ENCODE measurements at places on chromosomes 5 and 9.

- no peak for DNase-seq
Measured at GRCh38 chr5:66353186-66353585, 209.1 kb downstream of the SREK1 start.

GRCh38 chr5:57841676-57842363, 359.2 kb upstream of the ACTBL2 start:
- DNase-seq: no peak

- DNase-seq: no peak
Measured at GRCh38 chr5:6401410-6401809, 23.1 kb upstream of the MED10 start.

DNA sequence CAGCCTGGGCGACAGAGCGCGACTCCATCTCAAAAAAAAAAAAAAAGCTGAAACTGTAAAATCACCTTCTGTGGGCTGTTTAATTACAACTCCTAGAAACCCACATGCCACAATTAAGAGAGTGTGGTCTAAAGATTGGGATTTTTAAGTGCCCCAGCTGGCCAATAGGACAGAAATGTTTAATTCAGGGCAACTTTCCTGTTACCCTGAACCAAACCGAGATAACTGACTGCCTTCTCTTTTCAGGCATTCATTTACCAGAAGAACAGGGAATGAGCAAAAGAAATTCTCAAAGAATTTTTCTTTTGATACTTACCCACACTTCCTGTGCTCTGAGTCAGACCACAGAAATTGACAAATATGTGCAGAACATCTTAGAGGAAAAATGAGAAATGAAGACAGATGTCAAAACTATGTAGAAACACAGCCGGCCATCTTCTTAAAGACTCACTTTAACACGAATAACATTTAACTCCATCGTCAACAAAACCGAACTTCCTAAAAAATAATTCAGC, 221.3 kb upstream of the DAPK1 start:
- no peak for DNase-seq

DNA sequence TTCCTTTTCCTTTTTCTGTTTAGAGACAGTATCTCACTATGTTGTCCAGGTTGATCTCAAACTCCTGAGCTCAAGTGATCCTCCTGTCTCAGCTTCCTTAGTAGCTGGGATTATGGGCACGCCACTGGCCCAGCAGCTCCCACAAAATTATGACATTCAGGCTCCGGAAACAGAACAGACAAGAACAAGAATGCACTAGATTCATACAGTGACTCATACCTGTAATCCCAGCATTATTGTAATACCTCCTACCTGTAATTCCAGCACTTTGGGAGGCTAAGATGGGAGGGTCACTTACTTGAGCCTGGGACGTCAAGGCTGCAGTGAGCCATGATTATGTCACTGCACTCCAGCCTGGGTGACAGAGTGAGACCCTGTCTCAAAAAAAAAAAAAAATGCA, 26.7 kb upstream of the B4GALT1 start:
- DNase-seq: no peak

DNA sequence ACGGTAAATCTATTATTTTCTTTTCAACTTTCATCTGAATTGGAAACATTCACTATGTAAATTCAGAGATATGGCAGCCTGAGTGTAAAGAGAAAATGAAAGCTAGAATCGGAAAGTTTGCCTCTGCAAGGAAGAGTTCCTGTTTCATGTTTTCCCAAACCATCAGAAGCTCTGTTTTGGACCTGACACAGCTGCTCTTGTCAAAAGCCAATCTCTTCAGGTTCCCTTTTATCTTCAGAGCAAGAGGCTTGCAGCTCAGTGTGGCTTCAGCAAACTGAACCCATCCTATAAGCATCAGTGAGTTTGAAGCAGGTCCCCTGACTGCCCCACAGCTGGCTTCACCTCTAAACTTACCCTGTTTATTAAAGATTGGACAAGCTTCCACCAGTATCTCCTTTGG, 1099.7 kb downstream of the DTWD2 start:
- DNase-seq: no peak

DNA sequence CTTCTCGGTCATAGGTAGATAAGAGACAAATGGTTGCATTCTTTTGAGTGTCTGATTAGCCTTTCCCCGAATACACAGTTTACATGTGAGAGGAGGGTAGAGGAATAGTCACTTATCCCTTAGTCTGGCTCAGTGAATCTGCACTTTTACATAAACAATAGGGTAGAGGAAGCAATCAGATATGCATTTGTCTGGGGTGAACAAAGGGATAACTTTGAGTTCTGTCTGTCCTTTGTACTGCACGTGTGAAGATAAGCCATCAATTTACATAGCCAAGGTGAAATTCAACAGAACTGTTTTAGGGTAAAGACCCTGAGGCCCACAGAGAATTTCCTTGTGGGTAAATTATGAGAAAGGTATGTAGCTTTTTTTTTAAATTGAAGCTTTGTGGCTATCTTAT, 10.1 kb upstream of the IGFBPL1 start:
- DNase-seq: no peak

DNA sequence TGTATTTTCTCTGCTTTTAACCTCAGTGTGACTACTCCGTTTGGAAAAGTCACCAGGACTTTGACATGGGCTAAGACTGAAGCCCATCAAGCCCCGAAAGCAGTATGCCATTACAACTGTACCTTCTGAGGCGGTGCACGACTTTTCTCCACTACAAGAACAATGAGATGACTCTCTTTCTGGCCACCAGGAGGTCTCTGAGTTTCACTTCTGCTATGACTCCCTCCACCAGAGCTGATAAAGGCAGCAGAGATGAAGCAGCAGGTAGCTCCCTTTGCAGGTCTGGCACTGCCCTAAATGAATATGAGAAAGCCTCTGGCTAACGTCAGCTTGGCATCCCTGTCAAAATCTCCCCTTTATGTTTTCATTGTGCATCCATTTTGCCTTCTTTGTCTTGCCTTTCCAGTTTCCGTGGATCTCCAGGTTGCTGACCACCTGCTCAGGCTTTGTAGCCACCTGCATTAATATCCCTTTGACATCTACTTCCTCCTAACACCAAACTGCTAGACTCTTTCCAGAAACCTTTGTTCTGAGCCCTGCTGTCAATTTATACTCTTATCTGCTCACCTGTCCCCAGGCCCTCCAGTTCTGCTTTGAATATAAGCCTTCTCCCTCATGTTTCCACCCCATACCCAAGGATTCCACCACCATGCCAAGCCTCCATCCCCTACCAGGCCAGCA, 221.7 kb downstream of the ZNF608 start:
- no peak for DNase-seq

GRCh38 chr5:168356592-168356991, 65.1 kb downstream of the WWC1 start:
- DNase-seq: no peak

DNA sequence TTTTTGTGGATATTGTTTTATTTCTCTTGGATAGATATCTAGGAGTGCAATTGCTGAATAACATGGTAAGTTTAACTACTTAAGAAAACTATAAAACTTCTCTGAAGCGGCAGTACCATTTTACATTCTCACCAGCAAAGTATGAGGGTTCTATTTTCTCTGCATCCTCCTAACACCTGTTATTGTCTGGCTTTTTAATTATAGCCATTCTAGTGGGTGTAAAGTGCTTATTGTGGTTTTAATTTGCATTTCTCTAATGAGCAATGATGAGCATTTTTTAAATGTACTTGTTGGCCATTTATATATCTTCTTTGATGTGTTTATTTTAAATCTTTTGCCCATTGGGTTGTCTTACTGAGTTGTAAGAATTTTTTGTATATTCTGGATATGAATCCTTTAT, 28.7 kb downstream of the SMIM32 start:
- DNase-seq: no peak

DNA sequence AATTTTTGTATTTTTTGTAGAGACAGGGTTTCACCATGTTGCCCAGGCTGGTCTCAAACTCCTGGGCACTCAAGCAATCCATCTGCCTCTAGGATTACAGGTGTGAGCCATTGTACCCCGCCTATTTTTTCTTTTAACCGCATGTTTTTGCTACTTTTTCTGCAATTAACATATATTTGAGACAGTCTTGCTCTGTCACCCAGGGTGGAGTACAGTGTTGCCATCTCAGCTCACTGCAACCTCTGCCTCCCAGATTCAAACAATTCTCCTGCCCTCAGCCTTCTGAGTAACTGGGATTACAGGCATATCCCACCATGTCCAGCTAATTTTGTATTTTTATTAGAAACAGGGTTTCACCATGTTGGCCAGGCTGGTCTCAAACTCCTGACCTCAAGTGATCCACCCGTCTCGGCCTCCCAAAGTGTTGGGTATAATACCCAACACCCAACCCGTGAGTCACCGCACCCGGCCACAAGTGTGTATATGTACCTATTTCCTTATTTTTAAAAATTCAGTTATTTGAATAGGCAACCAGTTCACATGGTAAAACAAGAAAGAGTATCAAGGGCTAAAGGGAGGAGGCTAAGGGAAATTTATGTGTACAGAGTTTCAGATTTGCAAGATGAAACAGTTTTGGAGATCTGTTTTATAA, 13.3 kb downstream of the PHAX start:
- DNase-seq: no peak

- no peak for DNase-seq
Measured at GRCh38 chr5:32004404-32004803, 169.7 kb downstream of the GOLPH3 start.
